ENCODE measurements at places on chromosomes 2 and 18. TPM values are rescaled to one million over a fixed set of nuclear protein-coding genes. Genes with fewer than 3 reads are reported as not detected.

- H3K4me3 ChIP-seq, result no peak overlapping the region
- peak overlapping the region; percentile 85 for H3K27ac ChIP-seq
- H3K27me3 ChIP-seq, result no peaks in the 10 kb centered on the region
- no peak for DNase-seq
Observed at GRCh38 chr2:159228081-159228581, 58.4 kb downstream of the WDSUB1 start.

Gene DPYSL5
- 4.5 TPM for total RNA-seq

DNA sequence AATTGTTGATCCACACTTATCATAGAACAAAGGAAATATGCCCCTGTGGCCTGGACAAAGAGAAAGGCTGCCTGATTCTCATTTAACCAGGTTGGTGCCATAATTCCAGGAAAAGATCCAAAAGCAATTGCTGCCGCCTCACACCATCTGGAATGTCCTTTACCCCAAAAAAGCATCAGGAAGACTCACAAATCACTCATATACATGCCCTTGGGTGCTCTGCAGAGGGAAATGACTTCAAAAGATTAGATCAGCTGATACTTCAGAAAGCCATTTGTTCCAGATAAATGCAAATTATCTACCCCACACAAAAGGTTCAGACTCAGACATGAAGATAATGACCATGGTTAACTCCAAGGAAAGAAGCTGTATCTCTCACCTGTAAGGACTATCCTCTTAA lies 285.8 kb downstream of the C1D start:
- H3K27me3 ChIP-seq, result no peaks in the 10 kb centered on the region
- H3K4me3 ChIP-seq, result no peak overlapping the region
- H3K4me1 ChIP-seq, result no peaks in the 10 kb centered on the region
- DNase-seq, result no peak
- no peak overlapping the region for H3K27ac ChIP-seq

DNA sequence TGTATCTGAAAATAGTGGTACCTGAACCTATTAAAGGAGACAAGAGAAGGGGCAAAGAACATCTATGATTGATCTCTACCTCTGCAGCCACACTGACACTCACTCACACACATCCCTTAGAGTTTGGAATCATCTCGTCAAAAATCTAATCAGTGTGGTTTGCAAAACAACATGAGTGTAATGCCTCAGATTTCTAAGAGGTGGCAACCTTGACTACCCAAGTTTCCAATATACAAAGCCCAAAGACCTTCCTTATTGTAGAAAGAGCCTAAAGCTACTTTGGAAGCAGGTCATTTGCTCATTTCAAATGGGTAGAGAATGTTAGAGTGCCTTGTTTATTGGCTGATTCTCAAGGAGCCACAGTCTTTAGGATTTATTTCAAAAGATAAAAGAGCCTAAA lies 444.9 kb downstream of the ARHGAP15 start:
- H3K4me3 ChIP-seq, result no peak overlapping the region
- H3K4me1 ChIP-seq, result no peaks in the 10 kb centered on the region
- no peak overlapping the region for H3K27ac ChIP-seq

Gene FAM237A
- total RNA-seq, result not detected

DNA sequence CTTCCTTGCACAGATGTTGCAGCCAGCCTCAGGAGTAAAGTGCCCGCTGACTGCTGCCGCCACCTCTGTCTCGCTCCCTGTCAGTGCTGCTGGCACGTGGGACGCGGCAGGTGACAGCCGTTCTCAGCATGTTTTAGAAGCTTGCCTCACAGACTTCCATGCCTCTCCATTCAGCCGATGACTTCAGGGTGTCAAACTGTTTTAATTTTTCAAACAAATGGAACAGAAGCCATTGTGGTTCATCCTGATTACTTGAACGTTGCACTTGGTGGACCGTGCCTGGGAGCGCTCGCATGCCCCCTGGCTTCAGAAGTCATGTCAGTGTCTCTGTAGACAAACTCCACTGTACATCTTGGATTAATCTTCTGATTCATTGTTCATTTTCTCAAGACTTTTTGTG lies 62.7 kb upstream of the EML6 start:
- no peak overlapping the region for H3K4me3 ChIP-seq
- H3K36me3 ChIP-seq, result peaks cover 92% of the 10 kb centered on the region
- H3K4me1 ChIP-seq, result no peaks in the 10 kb centered on the region
- no peaks in the 10 kb centered on the region for H3K27me3 ChIP-seq

DNA sequence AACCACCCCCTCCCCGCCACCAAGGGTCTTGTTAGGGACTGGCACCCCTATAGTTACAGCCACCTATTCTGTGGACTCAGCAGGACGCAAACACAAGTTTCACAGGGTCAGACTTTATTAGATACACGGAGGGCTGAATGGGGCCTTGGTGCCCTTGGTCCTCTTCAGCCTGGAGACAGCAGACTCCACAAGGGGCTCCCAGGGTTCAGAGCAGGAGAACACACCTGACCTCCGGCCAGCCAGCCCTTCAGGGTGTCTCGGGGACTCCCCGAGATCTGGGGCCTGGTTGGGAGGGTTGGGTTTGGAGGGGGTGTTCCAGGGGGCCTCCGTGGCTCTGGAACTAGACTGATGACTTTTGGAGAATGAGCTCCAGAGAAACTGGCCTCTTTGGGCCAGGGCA lies 2.3 kb upstream of the PREB start:
- peaks cover 5% of the 10 kb centered on the region for H3K4me1 ChIP-seq
- H3K36me3 ChIP-seq, result no peaks in the 10 kb centered on the region
- no peak overlapping the region for H3K4me3 ChIP-seq
- H3K27ac ChIP-seq, result no peak overlapping the region

Gene BCL11A
- total RNA-seq, result 15.7 TPM

Gene DHRS9
- total RNA-seq, result not detected

Gene SLC11A1
- 0.25 TPM for total RNA-seq

GRCh38 chr2:50443288-50443687 lies 588.6 kb downstream of the NRXN1 start:
- no peak overlapping the region for H3K4me3 ChIP-seq
- no peaks in the 10 kb centered on the region for H3K27me3 ChIP-seq
- H3K36me3 ChIP-seq, result no peaks in the 10 kb centered on the region
- no peak overlapping the region for H3K27ac ChIP-seq

Gene ITGA4
- 0.28 TPM for total RNA-seq

DNA sequence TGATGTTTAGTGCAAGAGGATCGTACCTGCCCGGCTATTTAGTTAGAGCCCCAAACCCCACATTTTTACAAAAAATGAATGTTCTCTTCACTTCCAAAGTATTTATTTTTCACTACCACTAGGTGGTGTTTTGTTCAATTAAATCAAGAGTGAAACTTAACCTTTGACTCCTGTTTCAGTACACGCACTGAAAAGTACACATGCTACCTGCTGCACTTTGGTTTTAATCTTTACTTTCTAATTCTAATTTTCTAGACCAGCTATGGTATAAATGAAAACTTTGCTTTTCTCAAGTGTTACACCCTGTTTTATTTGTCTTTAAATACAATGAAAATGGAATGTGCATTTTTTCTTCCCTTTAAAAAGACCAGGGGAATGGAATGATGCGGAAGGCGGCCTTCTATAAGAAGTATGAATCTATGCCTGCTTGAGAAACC lies 31.4 kb upstream of the CHN1 start:
- no peaks in the 10 kb centered on the region for H3K36me3 ChIP-seq
- H3K4me3 ChIP-seq, result no peak overlapping the region
- peak; percentile 38 for DNase-seq
- no peak overlapping the region for H3K27ac ChIP-seq
- H3K4me1 ChIP-seq, result peaks cover 7% of the 10 kb centered on the region
- H3K27me3 ChIP-seq, result no peaks in the 10 kb centered on the region

Gene DTNA
- 27.6 TPM for total RNA-seq

DNA sequence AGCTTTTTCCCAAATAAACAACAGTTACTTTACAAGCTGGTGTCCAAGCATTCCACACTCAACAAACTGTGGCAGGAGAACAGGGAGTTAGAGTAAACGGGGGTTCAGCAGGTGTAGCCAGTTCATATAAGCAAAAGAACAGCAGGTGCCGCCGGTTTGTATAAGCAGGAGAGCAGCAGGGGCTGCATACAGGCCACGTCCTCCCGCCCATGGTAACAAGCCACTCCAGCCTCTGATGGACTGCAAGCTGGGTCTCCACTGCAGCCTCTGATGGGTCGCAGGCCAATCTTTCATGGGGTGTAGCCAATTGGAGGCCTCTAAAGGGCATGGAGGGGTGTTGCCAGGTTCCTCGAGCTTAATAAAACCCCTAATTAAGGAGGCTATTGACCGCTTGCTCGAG lies 189.3 kb downstream of the ANKRD30B start:
- no peak overlapping the region for H3K4me3 ChIP-seq
- no peaks in the 10 kb centered on the region for H3K4me1 ChIP-seq
- no peaks in the 10 kb centered on the region for H3K36me3 ChIP-seq
- DNase-seq, result no peak
- H3K27ac ChIP-seq, result no peak overlapping the region

Gene TXNDC2
- not detected for total RNA-seq

- H3K4me1 ChIP-seq, result no peaks in the 10 kb centered on the region
- DNase-seq, result no peak
- H3K36me3 ChIP-seq, result no peaks in the 10 kb centered on the region
- H3K4me3 ChIP-seq, result no peak overlapping the region
- H3K27me3 ChIP-seq, result no peaks in the 10 kb centered on the region
Observed at GRCh38 chr18:48534364-48534763, 4.5 kb upstream of the CTIF start.

- DNase-seq, result peak; percentile 37
- no peaks in the 10 kb centered on the region for H3K27me3 ChIP-seq
- H3K4me3 ChIP-seq, result no peak overlapping the region
- no peaks in the 10 kb centered on the region for H3K36me3 ChIP-seq
Observed at GRCh38 chr2:220512419-220512818, 885.0 kb downstream of the SLC4A3 start.

DNA sequence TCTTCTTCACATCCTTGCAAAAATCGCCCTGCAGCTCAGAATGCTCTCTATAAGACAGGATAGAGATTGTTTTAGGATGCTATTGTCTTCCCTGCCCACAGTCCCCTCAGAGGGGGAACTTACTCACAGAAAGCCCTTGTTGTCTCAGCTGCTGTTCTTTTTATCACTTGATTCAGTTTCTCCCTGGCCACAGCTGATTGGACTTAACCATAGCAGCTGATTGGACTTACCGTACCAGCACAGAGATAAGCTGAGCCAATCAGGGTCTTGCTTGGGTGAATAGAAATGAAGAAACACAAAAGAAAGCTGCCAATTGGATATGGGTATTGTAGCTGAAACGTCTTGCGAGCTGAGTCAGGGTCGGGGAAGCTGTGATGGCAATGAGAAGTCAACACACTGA lies 194.2 kb upstream of the MEX3C start:
- no peaks in the 10 kb centered on the region for H3K27me3 ChIP-seq
- no peak overlapping the region for H3K4me3 ChIP-seq
- no peaks in the 10 kb centered on the region for H3K36me3 ChIP-seq
- H3K4me1 ChIP-seq, result no peaks in the 10 kb centered on the region
- no peak for DNase-seq

Gene IL36B
- not detected for total RNA-seq

DNA sequence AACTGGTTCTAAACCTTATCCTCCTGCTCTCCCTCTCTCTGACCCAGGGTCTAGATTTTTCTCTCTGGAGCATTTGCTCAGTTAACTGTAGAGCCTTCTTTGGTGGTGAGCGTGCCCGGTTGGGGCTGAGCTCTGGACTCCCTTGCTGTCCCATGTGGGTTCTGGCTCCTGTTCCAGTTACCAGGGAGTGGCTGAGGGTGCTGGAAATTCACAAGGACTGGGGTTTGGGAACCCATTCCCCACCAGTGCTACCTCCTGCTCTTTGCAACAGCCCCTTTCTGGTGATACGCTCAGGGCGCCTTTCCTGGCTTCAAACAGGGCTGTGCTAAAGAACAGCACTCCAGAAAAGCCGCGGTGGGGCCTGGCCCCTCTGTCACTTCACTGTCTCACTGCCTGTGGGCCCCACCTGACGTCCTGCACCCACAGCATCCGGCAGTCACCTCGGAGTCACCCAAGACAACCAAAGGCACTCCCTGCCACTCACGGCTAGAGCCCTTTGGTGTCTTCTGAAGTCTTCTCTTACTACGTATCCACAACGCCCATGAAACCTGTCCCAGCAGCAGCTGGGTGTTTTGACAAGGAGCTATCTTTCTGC lies 41.3 kb downstream of the CAPN13 start:
- H3K27me3 ChIP-seq, result no peaks in the 10 kb centered on the region
- H3K4me1 ChIP-seq, result peaks cover 3% of the 10 kb centered on the region
- H3K4me3 ChIP-seq, result no peak overlapping the region
- no peak overlapping the region for H3K27ac ChIP-seq
- DNase-seq, result no peak
- no peaks in the 10 kb centered on the region for H3K36me3 ChIP-seq

Gene BOLL
- total RNA-seq, result 0.28 TPM

- no peak for DNase-seq
- H3K4me3 ChIP-seq, result no peak overlapping the region
- no peaks in the 10 kb centered on the region for H3K27me3 ChIP-seq
Observed at GRCh38 chr18:8279346-8279745, 329.9 kb upstream of the RAB12 start.

DNA sequence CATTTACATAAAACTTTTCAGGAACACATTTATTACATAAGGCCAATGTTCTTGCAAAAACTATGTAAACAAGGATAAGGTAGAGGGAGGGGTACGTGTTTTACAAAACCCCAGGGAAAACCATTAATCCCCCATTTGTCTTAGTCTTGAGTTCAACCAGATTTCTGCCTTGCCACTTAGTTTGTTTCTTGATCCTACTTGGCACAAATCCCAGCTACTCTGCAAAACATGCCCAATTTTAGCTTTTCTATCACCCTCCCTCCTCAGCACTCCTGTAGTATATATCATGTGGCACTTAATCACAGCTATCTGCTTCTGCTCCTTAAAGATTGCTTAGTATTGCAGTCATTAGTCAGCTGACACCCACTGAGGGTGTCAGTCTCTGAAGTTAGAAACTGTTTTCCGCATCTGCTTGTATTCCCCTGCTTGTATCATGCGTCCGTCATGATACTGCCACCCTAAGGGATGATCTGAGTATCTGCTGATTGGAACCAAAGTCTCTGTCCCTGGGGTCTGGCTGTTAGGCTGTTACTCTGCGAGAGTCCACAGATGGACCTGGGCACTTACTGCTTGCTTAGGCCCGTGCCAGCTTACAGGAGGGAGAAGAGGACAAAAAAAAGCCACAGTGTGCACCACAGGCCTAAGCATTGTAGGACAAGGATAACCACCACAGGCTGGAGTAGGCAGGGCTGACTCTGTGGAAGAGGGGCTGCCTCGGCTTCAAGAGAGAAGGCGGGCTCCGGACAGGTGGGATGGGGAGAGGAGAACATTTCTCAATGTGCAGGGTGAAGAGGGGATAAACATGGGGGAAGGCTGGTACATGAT lies 82.2 kb downstream of the EPAS1 start:
- H3K27ac ChIP-seq, result no peak overlapping the region
- peaks cover 52% of the 10 kb centered on the region for H3K27me3 ChIP-seq
- no peak overlapping the region for H3K4me3 ChIP-seq
- DNase-seq, result peak; percentile 54
- no peaks in the 10 kb centered on the region for H3K36me3 ChIP-seq

GRCh38 chr2:27079233-27080139 lies 1.1 kb downstream of the EMILIN1 start:
- DNase-seq, result no peak
- no peaks in the 10 kb centered on the region for H3K36me3 ChIP-seq
- H3K27me3 ChIP-seq, result no peaks in the 10 kb centered on the region
- H3K4me1 ChIP-seq, result peaks cover 19% of the 10 kb centered on the region
- no peak overlapping the region for H3K4me3 ChIP-seq
- peak overlapping the region; percentile 68 for H3K27ac ChIP-seq

GRCh38 chr2:68537809-68538208 lies 70.4 kb downstream of the APLF start:
- no peaks in the 10 kb centered on the region for H3K27me3 ChIP-seq
- H3K4me1 ChIP-seq, result no peaks in the 10 kb centered on the region
- no peaks in the 10 kb centered on the region for H3K36me3 ChIP-seq
- no peak overlapping the region for H3K27ac ChIP-seq
- H3K4me3 ChIP-seq, result no peak overlapping the region
